LNCaP clone FGC (cell line): ENCODE measurements at places on chromosomes 12 and 14.
A peak's percentile ranks its signal among the peaks of the same experiment; 100 is the strongest.

- DNase-seq = peak; percentile 49
These were observed 104.5 kb upstream of the FRMD6 start for GRCh38 chr14:51547260-51547659.

DNA sequence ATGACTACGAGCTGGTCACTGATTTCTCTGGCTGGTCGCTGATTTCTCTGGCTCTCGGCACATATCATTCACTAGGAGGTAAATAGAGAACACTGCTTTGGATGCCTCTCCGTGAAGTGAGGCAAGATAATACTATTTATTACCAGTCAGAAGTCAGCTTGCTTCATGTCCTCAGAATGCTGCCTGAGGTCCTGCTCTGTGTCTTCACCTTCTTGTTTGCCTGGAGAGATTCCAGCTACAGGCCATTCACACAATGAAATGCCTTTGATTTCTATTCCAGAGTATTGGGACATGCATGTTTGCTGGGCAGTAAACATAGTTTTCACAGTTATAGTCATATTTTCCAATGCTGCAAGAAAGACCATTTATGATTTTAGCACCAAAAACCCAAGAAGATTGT, 106.7 kb downstream of the AEBP2 start:
- peak; percentile 1 for DNase-seq

DNA sequence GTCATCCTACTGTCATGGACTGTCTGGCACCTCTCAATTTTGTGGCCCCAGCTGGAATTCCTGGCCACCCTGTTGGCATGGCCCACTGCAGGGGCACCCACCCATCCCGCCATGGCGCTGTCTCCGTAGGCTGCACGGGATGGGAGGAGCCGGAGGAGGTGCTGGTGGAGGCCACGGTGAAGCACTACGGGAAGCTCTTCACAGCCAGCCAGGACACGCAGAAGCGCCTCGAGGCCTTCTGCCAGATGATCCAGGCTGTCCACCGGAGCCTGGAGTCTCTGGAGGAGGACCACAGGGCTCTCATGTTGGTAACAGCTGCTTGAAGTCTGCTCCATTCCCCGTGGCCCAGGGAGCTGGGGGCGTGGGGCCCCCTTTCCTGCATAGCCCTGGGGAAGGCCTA, 3.9 kb downstream of the CCDC197 start:
- DNase-seq = no peak

DNA sequence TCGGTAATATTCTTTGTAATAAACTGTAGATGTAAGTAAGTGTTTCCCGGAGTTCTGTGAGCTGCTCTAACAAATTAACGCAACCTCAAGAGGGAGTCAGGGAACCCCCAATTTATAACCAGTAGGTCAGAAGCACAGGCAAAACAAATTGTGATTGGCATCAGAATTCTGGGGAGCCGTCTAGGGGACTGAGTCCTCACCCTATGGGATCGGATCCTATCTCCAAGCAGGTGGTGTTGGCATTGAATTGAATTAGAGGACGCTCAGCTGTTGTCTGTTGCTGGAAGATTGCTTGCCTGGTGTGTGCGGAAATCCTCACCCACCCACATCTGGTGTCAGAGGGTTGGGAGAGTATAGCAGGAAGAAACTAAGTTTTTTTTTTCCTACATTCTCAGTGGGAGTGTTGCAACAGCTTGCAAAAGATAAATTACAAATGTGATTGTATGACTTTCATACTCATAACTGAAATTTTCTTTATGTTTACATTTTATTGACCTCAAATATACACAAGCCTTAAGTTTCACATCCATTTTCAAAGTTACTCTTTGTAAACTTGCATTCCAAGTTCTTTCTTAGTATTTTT, 5.5 kb downstream of the TMEM52B start:
- DNase-seq = no peak

DNA sequence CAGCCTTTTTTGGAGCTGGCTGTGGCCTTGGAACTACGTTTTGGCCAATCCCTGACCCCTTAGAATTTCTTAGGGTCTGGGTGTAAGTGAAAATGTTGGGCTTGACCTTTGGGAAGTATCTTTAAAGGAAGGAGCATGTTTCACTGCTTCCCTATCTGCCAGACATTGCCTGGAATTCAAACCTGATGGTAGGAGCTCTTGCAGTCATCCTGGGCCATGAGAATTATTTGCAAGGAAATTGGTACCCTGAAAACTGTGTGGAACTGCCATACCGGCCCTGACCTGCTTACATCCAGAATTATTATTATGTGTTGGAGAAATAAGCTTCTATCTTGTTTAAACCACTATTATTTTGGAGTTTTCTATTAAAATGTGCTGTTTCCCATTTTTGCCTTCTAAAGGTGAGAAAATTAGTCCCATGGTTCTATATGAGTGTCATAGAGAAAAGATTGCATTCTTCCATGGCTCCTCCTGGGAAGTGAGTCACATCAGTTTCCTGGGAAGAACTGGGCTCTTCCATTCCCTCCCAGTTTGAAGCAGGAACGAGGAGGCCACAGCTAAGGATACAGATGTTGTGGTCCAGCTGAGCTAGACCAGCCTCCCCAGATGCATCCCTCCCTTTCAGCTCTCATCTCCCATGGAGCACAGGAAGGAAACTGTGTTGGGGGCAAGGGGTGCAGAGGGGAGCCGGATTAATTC, 9.5 kb upstream of the PGF start:
- DNase-seq = no peak

DNA sequence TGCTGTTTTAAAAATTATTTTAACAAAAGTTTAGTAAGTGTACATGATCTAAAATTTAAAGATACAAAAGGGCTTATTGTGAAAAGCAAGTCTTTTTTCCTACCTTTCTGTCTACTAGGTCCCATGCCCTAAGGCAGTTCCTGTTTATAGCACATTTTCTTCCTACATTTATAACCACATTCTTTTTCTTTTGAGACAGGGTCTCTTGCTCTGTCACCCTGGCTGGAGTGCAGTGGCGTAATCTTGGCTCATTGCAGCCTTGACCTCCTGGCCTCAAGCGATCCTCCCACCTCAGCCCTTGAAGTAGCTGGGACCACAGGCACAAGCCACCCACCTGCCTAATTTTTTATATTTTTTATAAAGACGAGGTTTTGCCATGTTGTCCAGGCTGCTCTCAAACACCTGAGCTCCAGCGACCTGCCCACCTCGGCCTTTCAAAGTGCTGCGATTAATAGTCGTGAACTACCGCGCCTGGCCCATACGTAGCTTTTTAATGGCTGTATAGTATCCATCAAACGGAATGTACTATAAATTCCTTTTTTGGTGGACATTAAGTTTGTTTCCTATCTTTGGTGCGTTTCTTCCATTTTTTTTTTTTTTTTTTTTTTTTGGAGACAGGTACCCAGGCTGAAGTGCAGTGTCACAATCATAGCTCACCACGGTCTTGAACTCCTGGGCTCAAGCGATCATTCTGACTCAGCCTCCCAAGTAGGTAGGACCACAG, 20.9 kb downstream of the FRS2 start:
- no peak for DNase-seq

DNA sequence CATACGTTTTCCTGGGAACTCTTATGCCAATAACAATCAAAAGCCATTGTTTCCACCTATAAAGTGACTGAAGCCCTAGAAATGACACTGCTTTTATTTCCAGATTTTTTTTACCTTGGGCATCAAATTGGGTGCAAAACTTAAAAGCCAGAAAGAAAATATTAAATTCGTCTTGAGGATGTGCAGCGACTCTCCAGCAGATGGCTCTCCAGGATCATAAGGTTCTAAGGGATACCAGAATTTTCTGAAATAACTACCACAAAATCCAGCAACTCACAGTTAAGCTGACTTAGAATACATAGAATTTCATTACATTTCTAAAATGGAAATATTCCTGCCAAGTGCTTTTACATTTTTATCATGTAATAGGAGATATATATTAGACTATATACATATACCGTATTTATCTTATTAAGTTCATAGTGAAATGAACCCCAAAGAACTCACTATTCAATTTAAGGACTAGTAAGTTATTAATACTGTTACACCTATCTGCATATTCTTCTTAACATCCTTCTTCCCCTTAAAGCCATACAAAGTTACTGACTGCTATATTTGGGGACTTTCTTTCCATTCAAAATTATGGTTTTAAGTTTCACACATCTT, 44.0 kb downstream of the ARMH4 start:
- peak; percentile 35 for DNase-seq

GRCh38 chr12:19415563-19415962, 23.7 kb upstream of the AEBP2 start:
- no peak for DNase-seq

GRCh38 chr14:54175298-54175942, 218.8 kb upstream of the BMP4 start:
- DNase-seq = peak; percentile 23

DNA sequence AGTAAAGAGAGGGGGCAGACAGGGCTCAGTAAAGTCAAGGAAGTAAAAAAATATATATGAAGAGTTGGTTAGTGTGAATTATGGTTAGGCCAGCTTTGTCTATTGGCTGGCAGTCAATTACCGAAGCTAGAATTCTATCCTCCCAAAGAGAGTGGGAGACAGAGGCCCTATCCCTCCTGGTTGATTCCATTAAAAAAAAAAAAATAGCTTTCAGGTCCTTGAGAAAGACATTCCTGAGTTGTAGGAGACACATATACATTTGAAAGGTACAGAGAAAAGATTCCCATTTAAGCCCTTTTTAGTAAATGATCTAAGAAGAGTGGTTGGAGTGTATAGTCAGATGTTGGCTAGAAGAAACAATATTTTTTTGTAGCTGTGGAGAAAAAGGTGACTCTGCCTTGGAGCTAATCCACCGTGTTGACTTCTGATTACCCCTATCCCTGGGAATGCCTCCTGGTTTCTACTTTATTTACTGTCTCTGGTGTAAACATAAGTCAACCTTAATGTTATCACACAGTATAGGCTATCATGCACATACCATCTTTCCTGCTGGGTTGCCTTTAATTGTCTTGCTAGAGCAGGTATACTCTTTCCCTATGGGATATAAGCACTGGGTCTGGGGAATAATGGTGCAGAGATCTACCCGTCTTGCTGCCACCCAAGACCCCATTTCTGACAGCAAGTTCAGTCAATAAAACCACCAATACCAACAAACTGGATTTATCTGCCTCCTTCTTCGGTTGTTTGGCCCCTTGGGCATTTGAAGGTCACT, 859.9 kb upstream of the ATXN7L3B start:
- no peak for DNase-seq

DNA sequence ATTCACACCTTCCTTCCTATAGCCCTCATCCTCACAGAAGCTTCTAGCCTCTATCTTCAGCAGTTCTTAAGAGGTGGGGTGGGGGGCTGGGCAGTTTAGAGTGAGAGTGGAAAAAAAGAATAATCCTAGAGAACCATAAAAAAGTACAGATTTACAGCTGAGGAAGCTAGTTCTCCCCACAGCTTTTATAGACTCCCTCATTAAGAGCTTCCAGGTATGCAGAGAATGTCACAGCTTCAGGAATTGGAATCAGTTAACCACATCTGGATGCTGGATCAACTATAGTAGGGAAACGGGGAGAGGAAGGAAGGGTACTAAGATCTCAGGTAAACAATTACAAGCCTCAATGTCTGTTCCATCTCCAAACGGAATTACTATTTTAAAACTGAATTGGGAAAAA, 12.3 kb downstream of the GDF11 start:
- no peak for DNase-seq

DNA sequence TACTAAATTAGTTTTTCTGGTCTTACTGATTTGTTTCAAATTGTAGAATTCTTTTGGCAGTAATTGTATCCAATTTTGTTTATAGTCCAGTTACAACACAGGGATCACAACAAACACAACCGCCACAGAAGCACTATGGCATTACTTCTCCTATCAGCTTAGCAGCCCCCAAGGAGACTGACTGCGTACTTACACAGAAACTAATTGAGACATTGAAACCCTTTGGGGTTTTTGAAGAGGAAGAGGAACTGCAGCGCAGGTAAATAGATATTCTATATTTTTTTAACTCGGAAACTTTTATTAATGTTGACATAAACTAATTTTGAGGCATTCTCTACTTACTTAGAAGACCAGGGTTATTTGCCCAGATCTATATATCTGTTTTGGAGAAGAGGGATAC, 17.8 kb downstream of the PAPOLA start:
- no peak for DNase-seq

GRCh38 chr12:53659011-53659551, 16.8 kb downstream of the ATP5MC2 start:
- peak; percentile 94 for DNase-seq

- no peak for DNase-seq
These were observed 11.5 kb downstream of the CBLN3 start for GRCh38 chr14:24417832-24418491.

DNA sequence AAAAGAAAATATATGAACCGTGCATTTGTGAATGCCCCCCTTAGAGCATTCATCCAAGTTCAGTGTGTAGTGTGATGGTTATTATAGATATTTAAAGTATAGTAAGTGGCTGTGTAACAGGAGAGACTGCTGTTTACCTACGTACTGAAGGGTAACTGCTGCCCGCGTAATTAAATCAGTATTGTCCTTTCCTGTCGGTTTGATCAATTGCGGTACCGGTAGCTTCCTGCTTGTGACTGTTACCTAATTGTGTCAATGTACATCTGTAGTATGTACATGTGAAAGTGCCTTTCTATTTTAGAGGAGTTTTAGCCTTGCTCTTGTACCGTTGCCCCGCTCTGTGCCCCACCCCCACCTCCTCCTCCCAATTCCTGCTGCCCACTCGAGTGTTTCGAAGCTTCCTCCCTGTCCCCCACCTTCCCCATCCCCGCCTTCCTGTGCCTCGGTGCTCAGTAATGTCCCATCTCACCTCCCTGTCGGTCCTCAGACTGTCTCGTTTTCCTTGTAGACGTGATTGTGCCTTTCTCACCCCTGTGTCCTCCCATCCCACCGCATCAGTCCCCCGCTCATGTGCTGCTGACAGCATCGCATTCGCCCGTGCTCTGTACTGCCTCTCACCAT, 75.0 kb downstream of the KICS2 start:
- no peak for DNase-seq

DNA sequence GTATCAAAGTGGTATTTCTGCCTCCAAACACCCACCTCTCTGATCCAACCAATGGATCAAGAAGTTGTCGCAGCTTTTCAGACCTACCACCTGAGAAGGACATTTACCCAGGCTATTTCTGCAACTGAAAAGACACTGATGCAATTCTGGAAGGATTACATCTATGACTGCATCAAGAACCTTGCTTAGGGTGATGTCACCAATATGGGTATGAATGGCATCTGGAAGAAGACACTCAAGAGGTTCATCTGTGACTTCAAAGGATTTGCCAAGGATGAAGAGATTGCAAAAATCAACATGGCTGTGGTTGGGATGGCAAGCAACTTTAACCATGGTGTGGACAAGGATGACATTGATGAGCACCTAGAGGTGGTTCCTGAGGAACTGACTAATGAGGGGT, 154.2 kb downstream of the PCNX1 start:
- no peak for DNase-seq

GRCh38 chr12:65140738-65141137, 19.6 kb upstream of the WIF1 start:
- no peak for DNase-seq

GRCh38 chr14:27384124-27384523, 786.3 kb upstream of the NOVA1 start:
- no peak for DNase-seq

GRCh38 chr12:11973396-11973795, 97.3 kb upstream of the BCL2L14 start:
- no peak for DNase-seq
